M059J (cell line): ENCODE measurements at places on chromosomes 5 and 9. TPM values are rescaled to one million over a fixed set of nuclear protein-coding genes. Genes with fewer than 3 reads are reported as not detected.

GRCh38 chr5:56159521-56159947 is 73.6 kb downstream of the ANKRD55 start:
- DNase-seq, result no peak

INSL6 gene
- total RNA-seq, result not detected in 2 replicates

GRCh38 chr5:54257366-54258118 is 52.8 kb downstream of the ARL15 start:
- DNase-seq, result peak; percentile 54

- DNase-seq, result no peak
These were observed 11.8 kb downstream of the SLC12A7 start for GRCh38 chr5:1099926-1100663.

DNA sequence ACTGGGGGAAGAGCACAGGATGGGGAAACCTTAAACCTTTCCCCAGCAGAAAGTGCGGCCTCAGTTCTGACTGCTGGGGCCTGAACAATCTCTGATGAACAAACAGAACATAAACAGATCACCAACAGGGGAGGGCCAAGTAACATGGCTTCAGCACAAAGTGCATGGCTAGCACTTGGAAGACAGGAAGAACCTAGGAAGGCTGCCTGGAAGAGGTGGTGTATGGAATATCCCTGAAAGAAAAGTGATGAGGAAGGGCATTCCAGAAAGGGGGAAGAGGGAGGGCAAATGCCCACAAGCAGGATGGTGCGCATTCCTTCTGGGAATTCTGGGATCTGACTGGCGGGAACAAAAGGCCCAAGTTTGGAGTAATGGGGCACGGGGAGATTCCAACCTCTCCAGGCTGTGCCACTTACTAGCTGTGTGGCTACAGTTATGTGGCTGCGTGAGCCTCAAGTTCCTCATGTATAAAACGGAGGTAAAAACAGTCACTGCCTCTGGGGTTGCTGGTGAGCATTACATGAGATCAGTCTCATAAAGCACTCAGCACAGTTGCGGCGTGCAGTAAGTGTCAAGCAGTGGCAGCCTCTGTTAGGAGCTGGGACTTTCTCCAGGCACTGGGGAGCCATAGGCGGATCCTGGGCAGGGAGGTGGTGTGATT is 1.6 kb downstream of the PDGFRB start:
- peak; percentile 68 for DNase-seq
